CD4-positive, alpha-beta T cell treated with Interleukin-17A for 1 hour (primary cell): ENCODE measurements at places on chromosomes 5 and 9.

GRCh38 chr9:131776036-131776435 is 36.2 kb upstream of the RAPGEF1 start:
- DNase-seq, result no peak

- no peak for DNase-seq
Measured at GRCh38 chr5:69019668-69020375, 74.0 kb upstream of the SLC30A5 start.

DNA sequence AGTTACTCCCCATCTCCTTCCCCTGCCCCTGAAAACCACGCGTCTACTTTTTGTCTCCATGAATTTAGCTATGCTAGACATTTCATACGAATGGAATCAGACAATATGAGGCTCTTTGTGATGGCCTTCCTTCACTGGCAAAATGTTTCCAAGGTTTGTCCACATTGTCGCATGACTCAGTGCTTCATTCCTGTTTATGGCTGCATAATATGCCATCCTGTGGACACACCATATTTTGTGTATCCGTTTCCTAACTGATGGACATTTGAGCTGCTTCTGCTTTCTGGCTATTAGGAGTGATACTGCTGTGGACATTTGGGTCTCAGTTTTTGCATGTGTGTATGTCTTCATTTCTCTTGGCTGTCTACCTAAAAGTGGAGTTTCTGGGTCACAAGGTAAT is 14.5 kb downstream of the NTNG2 start:
- DNase-seq, result no peak

DNA sequence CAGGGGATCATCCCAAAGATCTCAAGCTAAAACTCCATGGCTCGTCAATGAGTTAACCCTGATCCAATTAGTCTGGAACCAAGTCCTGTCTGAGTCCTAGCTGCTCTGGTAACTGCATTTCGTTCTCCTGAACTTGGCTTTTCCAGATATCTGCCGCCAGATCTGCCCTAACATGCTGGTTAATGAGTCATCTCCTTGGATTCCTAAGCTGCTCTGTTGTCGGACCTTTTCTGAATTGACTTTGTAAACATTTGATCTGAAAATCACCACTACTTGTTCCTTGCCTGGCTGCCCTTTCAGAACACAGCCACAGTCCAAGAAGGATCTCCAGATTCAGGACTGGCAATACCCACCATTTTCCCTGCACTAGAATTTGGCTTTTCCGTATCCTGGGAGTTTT is 473.0 kb downstream of the ZSWIM6 start:
- no peak for DNase-seq

DNA sequence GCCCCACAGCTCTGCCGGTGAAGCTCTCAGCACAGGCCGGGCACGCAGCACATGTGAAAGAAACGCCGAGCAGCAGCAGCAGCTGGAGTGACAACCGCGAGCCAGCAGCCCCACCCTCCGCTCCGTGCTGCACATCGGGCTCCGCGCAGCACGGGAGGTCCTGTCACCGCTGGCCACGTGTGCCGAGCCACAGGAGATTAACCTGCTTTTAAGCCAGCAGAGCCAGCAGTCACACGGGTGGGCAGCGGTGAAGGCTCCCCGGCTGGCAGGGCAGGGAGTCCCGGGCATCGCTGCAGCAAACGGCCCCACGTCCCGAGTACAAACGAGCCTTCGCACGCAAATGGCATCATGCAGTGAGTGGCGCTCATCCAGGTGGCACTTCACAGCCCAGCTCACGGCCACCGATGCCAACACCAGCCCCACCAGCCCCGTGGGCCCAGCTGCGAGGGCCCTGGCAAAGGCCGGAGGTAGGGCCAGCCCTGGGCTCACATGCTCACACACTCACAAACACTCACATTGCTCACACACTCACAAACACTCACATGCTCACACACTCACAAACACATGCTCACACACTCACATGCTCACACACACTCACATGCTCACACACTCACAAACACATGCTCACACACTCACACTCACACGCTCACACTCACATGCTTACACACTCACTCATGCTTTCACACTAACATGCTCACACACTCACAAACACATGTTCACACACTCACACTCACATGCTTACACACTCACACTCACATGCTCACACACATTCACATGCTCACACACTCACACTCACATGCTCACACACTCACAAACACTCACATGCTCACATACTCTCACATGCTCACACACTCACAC is 11.1 kb downstream of the CCDC187 start:
- DNase-seq, result no peak
